ENCODE measurements at places on chromosomes 12 and 14.

DNA sequence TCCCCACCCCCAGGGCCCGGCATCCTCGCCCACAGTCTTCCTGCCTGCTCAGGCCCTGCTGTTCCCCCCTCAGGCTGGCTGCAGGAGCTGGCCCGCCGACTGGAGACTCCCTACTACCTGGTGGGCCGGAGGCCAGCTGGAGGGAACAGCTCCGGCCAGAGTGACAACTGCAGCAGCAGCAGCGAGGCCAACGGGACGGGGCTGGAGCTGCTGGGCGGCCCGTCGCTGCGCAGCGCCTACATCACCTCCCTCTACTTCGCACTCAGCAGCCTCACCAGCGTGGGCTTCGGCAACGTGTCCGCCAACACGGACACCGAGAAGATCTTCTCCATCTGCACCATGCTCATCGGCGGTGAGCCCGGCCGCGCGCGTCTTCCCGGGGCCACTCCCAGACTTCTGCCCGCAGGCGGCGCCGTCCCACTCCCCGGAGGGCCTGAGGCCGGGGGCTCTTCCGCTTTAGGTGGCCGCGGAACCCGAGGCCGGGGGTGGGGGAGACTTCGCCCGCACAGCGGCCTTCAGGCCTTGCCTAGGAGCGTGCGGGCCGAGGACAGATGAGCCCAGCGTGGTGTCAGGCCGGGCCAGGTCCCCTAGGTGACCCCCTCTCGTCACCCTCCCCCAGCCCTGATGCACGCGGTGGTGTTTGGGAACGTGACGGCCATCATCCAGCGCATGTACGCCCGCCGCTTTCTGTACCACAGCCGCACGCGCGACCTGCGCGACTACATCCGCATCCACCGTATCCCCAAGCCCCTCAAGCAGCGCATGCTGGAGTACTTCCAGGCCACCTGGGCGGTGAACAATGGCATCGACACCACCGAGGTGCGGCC, 10.2 kb downstream of the KCNH3 start:
- DNase-seq, result no peak

GRCh38 chr12:2544230-2544629, 250.5 kb upstream of the FKBP4 start:
- DNase-seq, result no peak

DNA sequence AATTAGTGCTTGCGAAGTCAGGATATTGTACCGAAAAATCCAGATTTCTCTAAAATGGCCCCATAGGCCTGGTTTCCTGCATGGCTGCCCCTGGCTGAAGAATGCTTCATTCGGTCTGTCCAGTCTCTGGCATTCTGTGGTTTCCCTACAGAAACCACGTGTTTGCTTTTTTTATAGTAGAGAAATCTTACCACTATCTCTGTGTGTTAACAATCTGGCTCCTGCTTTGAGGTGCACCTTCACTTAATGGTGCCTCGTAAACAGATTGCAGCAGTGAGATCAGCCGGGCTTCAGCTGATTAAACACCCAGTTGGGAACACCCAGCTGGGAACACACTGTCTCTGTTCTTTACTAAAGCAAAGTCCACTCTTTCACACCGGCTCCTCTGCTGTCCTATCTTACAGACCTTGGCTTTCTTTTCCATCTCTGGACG, 6.7 kb upstream of the DNAAF2 start:
- DNase-seq, result no peak

GRCh38 chr12:79452906-79453305, 237.9 kb downstream of the PAWR start:
- DNase-seq, result no peak

DNA sequence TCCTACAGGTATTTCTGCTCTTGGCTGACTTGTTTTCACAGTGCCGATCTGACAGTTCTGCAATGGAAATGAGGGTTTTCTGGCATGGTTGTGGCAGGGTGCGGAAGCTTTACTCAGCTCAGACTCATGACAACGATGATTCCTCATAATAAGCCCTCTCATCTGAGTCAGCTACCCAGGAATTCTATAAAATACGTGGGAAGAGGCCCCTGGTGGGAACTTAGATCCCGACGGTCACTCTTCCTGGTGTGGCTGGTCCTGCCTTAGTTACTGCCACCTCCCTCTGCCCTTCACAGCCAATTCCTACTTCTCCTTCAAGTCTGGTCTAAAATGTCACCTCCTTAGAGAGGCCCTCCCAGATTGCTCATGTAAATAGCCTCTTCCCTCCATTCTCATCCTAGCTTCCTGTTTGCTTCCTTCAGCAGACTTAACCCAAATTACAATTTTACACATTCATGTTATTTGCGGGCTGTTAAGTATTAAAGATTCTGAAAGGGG, 104.2 kb upstream of the MAP1LC3B2 start:
- DNase-seq, result no peak

All from stimulated activated CD8-positive, alpha-beta memory T cell treated with anti-CD3 and anti-CD28 coated beads, Interleukin-4, amount 100 ng/mL, for 1 hour (primary cell).